ENCODE measurements at places on chromosomes 12 and 14. TPM values are rescaled to one million over a fixed set of nuclear protein-coding genes. Genes with fewer than 3 reads are reported as not detected.

Gene B4GALNT1
- total RNA-seq = 0.55 TPM

Gene CLEC9A
- not detected for total RNA-seq

Gene P2RX2
- not detected for total RNA-seq

Gene EXOC3L4
- total RNA-seq = 1.6 TPM

Gene PLEKHG7
- not detected for total RNA-seq

Gene CLIP1
- 69.0 TPM for total RNA-seq

Gene SMIM41
- total RNA-seq = 9.8 TPM

Gene ADAMTS20
- total RNA-seq = under 0.01 TPM

Gene DHRS2
- total RNA-seq = 0.28 TPM

Gene TSPAN9
- total RNA-seq = 22.0 TPM

Gene PMEL
- 0.28 TPM for total RNA-seq

Gene TSPAN11
- total RNA-seq = 0.18 TPM

Gene TAS2R31
- total RNA-seq = 2.4 TPM

Gene BDKRB2
- total RNA-seq = 38.6 TPM

Gene LRP10
- 66.0 TPM for total RNA-seq

Gene GALNT8
- total RNA-seq = 0.18 TPM

Gene CELA1
- total RNA-seq = not detected

Gene CCDC38
- total RNA-seq = not detected

Gene TAS2R10
- 0.71 TPM for total RNA-seq

Gene DNAJC22
- total RNA-seq = 6.0 TPM

Gene NXPH4
- total RNA-seq = 0.65 TPM

Gene SOCS2
- 31.1 TPM for total RNA-seq

Gene DNAH10
- 0.43 TPM for total RNA-seq

Gene KRT78
- total RNA-seq = not detected

Gene GLT1D1
- not detected for total RNA-seq

Gene UNC79
- total RNA-seq = 0.18 TPM

Gene OTX2
- not detected for total RNA-seq

Gene MANSC4
- total RNA-seq = not detected

All from smooth muscle cell of bladder (primary cell).